NCI-H774 (cell line): ENCODE measurements at places on chromosomes 2 and 18.
A peak's percentile ranks its signal among the peaks of the same experiment; 100 is the strongest.

GRCh38 chr2:230865766-230866755 is 1.3 kb downstream of the ITM2C start:
- DNase-seq = no peak

DNA sequence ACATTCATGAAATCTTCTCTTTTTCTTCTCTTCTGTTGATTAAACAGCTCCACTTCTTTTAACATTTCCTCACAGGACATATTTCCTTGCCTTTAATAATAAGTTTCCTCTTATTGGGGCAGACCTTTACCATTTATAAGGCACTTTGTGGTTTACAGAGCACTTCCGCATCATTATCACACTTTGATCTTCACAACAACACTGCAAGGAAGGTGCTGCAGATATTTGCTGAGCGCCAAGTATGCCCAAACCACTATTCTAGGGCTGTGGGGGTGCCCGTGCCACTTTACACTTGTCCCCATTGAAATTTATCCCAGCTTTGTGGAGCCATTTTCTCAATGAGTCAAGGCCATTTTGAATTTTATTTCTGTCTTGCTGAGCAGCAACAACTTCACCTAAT is 246.6 kb downstream of the SS18 start:
- DNase-seq = no peak

- DNase-seq = no peak
Measured at GRCh38 chr2:120239488-120240287, 13.0 kb upstream of the RALB start.

DNA sequence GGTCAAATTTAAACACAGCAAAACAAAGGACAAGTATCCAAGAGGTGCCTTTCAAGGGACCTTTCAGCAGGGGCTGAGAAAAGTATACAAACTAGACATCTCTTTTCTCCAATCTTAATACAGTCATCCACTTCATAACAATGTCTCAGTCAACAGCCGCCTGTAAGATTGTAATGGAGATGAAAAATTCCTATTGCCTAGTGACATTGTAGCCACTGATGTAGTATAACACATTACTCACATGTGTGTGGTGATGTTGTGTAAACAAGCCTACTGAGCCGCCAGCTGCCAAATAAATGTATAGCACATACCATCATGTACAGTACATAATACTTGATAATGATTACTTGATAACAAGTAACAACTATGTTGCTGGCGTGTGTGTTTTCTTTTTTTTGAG is 31.0 kb downstream of the VIT start:
- no peak for DNase-seq

DNA sequence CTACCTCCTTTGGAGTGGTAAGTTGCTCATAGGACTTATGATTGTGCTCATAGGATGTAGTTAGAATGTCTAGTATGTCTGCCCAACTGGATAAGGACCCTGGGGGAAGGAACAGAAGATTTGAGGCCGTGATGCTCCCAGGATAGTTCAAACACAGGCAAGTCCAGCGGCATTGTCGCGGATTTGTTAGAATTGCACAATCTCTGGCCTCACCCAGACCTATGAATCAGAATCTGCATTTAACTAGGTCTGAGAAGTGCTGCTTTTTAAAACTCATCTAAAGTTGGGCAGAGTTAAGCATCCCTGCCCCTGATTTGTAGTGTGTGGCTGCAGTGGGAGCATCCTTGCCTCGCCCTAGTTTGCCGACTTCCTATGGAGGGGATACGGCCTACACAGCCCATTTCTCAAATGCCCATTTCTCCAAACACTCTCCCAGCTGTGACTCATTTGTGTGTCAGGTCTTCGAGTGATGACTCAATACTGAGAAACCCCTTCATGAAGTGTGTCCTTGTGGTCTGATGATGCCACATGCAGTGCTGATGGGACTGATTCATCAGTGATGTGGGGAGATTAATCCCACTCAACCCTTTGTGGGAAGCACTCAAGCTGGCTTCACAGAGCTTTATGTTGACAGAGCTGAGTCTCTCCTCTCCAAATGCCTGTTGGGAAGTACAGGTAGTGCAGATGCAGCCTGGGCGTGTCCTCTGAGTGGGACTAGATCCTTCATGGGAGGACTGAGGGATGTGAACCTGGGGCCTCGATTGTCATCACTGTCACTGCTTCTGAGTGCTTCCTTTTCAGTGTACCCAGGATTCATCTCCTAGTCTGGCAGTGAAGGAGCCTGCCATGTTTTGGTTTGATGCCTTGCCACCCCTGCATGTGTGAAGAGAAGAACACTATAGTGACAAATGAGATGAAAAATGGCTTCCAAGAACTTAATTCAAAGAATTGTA is 18.7 kb downstream of the SMIM21 start:
- no peak for DNase-seq

DNA sequence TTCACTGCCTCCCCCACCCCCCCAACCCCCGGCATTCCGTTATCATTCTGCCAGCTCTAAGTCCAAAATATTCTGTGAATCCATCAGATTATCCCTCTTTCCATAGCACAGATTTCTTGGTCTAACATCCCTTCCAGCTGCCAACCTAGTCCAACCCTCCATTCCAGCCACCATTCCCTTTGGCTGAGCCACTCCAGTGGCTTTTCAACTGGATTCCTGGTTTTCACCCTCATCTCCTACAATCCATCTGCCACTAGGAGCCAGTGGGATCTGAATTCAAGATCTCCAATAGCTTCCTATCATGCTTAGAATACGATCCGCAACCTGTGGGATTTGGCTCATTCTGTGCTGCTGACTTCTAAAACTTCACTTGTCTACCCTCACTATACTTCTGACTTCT is 1.2 kb downstream of the DAW1 start:
- no peak for DNase-seq

GRCh38 chr2:79862756-79863155 is 349.9 kb downstream of the CTNNA2 start:
- DNase-seq = no peak

DNA sequence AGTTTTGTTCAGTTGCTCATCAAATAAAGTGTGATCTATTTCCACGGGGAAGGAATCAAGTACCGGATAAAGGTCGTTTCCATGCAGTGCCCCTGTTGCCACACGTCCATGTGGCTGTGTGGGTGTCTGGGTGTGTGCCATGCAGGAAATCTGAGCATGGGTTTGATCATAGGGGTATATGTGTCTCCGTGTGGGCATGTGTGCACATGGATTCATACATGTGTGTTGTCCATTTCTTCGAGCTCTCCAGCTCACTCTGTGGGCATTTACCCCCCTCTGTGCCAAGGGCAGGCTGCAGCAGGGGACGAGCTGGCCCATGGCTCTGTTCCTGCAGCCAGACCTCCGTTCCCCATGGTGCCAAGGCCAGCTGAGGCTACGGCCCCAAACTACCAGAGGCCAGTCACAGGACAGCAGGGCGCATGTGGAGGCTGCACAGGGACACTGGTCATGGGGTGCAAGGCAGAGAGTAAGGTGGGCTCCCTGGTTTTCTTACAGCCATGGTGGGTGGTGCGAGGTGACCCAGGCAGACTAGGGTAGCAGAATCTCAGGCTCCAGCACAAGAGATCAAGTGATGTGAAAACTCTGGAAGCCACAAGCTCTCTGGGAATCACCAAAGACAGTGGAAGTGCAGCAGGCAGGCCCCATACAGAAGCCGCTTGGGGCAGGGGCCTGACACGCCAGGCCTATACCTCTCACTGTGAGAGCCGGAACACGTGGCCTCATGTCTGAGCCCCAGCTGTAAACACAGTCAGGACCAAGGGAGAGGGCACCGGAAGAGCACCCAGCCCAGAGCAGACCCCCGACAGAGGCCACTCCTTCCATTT is 66.4 kb upstream of the RAB6C start:
- DNase-seq = no peak

GRCh38 chr2:119106301-119106897 is 52.2 kb downstream of the C1QL2 start:
- DNase-seq = no peak

- peak; percentile 40 for DNase-seq
Measured at GRCh38 chr2:239824046-239824694, 201.0 kb downstream of the NDUFA10 start.

DNA sequence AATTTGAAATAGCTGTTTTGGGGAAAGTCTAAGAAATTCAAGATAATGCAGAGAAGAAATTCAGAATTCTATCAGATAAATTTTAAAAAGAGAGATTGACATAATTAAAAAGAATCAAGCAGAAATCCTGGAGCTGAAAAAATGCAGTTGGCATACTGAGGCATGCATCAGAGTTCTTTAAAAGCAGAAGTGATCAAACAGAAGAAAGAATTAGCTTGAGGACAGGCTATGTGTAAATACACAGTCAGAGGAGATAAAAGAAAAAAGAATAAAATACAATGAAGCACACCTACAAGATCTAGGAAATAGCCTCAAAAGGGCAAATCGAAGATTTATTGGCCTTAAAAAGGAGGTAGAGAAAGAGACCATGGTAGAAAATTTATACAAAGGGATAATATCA is 57.1 kb downstream of the CYTIP start:
- no peak for DNase-seq

DNA sequence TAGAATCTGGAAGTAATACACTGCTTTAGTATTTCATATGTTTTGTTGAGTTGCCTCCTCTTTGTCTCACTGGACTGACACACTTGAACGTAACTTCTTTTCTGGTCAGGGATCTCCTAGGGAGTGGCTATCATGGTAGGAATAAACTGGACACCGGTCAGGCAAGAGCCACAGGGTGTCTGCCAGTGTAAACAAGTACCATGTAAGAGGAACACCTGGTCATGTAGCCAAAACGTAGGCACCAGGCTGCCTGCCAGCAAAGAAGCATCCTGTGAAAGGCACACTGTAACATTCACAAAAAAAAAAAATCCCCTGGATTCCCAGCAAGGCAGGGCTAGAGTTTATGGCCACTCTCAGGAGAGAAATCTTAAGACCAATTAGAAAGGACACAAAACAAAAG is 372.8 kb upstream of the RND3 start:
- peak; percentile 53 for DNase-seq

- DNase-seq = peak; percentile 32
Measured at GRCh38 chr2:54872780-54873179, 149.3 kb downstream of the EML6 start.

GRCh38 chr2:38697116-38697840 is 31.4 kb downstream of the GALM start:
- DNase-seq = no peak

DNA sequence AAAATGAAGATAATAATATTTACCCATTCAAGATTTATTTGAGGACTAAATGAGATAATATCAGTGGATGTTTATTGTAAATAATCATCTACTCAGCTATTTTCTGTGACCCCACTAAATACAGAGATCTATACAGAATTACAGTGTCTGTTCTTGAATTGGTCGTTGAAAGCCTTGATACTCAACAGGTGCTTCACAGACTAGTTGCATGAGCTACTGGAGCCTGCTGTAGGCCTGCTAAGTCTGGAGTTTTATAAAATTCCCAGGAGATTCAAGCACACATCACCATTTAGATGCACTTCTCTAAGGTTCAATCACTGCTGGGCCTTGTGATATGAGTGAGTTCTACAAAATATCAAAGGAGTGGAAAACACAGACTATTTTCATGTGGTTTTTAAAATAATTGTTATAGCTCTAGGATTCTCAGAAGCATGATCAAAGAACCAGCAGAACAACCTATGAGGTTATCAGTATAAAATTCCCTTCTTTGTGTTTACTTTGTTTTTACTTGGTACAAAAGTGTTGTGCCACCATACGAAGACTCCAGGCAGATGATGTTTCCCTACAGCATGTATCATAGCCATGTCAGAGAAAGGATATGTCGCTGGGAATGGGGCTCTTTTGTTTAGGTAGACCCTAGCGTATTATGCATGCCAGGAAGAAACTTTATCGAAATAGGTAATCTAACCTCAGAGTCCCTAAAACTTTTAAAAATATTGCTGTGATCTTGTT is 7.1 kb downstream of the SULT1C4 start:
- DNase-seq = no peak

GRCh38 chr2:149200109-149200520 is 130.3 kb upstream of the LYPD6 start:
- DNase-seq = no peak

GRCh38 chr18:3526421-3527354 is 76.7 kb downstream of the TGIF1 start:
- DNase-seq = no peak

- no peak for DNase-seq
Measured at GRCh38 chr2:189091253-189091652, 88.3 kb downstream of the COL5A2 start.

DNA sequence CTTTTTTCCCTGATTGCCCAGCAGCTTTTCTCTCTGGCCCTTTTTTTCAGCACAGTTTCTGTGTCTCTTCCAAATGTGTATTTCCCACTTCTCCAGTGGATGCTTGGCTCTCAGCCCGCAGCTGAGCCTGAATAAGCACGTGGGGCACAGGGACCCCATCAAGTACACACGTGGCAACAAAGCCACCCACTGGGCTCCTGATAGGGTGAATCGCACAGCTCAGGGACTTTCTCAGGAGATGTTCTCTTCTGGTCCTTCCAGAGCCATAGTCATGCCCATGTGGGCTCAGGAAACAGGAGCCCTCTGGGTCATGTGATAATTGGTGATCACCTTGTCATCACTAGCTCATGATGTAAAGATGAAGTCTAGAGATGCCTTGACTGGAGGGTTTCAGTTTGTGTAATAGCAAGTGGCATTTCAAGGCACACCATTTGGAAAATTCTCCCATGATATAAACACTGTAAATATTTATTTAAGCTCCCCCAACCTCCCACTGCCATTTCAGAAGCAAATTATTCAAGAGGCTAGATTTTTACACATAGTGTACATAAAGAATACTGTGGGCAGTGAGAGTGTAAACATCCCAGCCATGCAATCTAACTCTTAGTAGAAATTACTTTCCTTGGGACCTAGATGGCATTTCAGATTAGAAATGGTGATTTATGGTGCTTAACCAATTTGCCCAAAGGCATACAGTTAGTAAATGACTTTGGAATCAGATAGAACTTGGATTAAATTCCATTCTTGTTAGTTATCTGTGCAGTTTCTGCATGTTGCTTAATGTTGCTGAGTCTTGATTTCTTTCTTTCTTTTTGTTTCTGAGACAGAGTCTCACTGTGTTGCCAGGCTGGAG is 597.5 kb downstream of the SLC4A3 start:
- no peak for DNase-seq

- no peak for DNase-seq
Measured at GRCh38 chr2:70789304-70790135, 923 bp downstream of the FIGLA start.

DNA sequence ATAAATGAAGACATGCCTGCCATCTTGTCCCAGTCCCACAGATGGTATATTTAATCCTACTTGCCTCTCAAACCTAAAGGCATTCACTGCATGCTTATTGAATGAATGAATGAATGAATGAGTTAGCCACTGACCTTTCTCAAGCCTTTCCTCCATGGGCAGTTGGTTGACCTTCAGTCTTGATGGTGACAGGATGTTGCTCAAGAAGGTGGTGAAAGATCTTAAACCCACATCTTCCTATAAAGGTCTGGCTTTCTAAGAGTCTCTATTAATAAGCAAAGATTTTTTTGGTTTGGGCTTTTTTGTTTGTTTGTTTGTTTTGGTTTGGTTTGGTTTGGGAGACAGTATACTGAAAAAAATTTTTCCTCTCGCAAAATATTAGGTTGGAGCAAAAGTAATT is 41.7 kb downstream of the KIAA2012 start:
- no peak for DNase-seq

GRCh38 chr2:193326296-193326695 is 1131.6 kb upstream of the TMEFF2 start:
- no peak for DNase-seq
